ENCODE measurements at places on chromosomes 11 and 22.
A peak's percentile ranks its signal among the peaks of the same experiment; 100 is the strongest.

GRCh38 chr11:24289301-24289700 is 207.6 kb upstream of the LUZP2 start:
- no peak for DNase-seq

- DNase-seq: no peak
Measured at GRCh38 chr11:30652801-30653200, 66.6 kb upstream of the MPPED2 start.

GRCh38 chr11:132208477-132209055 is 838.2 kb downstream of the NTM start:
- no peak for DNase-seq

DNA sequence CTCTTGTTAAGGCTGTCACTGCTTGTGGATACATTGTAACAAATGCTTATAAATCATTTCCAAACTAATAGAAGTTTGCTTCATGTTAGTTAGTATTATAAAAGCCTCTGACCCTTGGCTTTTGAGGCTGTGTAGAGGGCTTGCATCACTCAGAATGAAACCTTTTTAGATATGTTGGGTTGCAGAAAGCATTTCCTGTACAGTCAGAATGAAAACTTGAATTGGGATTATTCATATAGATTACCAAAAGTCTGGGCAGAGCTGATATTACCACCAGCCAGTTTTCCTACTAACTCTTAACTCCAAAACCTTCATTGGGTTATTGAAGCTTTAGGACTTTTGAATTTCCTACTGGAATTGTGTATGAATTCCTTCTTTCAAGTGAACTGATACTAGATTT is 12.0 kb downstream of the KMT2A start:
- DNase-seq: no peak

GRCh38 chr11:113475160-113475761 is at the start of gene DRD2:
TSS of gene DRD2 (minus strand) at chr11:113475398. CDS start at chr11:113424651, 50,747 bp downstream.
- DNase-seq: no peak

DNA sequence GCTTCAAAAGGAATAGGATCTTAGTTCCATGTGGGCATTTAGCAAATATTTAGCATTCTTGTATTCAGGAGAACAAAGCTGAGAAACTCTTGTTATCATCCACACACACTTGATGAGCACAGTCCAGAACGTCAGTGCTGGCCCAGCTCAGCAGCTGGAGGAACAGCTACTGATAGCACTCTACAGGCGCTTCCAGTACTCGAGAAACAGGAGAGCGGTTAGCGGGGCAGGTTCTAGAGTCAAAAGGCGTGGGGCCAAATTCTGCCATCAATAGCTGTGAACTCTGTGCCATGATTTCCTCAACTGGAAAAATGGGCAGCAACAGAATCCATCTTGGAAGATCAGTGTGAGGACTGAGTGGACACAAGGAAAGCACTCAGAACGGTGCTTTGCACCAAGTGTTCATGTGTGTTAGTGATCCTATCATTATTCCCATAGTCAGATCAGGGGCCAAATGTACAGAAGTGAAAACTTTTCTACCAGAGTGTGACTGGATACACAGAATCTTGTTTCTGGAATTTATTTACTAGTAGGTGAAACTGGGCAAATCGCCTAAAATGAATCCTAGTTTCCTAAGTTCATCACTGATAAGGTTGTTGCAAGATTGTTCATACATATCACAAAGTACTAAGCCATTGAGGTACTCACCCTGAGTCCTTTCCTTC is 3.2 kb downstream of the JOSD1 start:
- DNase-seq: no peak

DNA sequence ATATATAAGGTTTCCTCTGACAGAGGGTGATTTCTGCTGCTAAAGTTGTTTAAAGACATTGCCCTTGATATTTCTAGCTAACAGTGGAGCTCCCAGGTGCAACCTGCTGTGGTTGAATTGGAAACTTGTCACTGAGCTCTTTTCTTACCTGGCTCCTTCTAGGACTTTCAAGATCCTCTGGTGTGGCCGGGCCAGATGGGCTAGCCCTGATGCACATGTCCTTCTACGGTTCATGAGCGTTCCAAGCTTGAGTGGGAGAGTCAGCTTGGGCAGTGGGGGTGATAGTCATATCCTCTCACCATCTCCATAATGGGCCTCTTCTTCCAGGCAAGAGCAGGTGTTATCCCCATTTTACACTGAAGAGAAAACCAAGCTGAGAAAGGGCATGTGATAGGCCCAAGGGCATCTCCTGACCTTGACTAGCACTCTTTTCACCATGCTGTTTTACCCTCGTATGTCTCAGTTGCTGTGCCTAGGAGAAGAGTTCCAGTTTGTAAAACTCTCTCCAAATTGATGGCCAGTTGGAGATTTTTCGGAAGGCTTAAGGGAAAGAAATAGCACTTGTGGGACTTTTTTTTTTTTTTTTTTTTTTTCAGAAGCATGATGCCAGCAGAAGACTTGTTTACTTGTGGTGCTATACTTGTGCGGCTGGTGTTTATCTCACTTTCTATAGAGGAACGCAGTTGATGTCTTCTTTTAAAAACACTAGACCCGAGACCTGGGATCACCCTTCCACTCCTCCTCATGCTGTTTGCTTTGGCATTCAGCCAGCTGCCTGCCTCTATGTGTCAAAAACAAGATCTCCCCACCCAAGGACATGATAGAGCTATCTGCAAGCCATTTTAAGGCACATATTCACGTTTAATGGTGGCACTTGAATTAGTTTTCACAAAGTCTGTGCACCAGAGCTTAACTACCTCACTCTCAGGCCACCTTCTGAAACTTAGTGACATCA is 32.6 kb downstream of the TEAD1 start:
- no peak for DNase-seq

GRCh38 chr22:34161431-34162123 is 241.3 kb upstream of the LARGE1 start:
- no peak for DNase-seq

GRCh38 chr11:11786771-11787170 is 55.0 kb upstream of the USP47 start:
- DNase-seq: no peak

DNA sequence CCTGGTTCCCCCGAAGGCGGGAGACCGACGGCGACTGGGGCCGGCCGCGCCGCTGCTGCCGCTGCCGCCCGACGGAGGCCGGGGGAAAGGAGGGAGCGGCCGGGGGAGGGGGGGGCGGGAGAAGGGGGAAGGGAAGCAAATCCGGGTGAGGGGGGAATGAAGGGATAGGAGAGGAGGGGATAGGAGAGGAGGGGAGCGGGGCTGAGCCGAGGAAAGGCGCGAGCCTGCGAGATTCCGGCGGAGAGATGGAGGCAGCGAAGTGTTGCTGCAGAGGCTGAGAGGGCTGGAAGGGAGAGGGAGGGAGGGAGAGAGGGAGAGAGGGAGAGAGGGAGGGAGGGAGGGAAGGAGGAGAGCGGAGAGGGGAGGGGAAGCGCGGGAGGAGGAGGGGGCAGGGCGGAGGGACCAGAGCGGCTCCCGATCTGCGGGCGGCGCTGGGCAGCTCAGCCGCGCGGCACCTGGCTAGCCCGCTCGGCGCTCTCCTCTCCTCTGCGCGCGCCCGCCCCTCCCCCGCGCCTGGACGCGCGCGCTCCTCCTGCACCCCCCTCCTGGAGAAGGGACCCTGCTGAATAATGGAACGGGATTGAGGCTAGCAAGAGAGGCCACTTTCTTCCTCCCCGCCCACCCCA is 52.3 kb downstream of the SLC22A12 start:
- no peak for DNase-seq

DNA sequence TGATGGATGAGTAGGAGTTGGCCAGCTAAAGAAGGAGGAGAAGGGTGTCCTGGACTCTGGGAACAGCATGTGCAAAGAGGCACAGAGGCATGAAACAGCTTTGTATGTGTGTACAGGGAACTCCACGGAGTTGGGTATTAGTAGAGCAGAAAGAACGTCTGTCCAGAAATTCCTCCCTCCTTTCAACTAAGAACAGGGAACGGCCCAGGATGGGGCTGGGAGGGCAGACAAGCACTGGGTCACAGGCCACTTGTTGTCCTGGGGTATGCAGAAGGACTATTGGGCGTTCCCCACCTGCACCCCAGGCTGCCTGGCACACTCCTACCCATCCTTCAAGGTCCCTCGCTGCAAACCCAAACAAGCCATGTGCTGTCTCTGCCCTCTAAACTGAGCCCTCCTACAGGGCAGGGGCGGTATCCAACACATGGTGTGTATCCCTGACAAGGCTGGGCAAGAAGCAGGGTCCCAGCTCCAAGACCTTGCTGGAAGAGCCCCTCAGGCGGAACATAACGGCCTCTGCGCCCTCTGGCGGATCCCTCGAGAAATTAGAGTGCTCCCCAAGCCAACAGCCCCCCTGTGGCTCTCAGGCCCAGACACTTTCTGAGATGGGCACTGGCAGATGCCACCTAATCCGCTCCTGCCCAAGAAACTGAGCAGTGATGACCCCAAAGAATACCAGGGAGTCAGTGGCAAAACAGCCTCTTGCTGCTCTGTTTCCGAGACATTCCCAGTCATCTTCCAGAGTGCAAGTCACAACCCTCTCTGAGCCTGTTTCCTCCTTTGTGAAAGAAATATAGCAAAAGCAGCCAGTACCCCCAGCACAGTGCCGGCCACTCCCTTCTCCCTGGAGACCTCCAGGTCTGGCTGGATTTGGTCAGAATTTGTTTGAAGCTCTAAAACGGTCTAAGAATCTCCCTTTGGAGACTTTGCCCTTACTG is 1.6 kb upstream of the ELFN2 start:
- DNase-seq: peak; percentile 21

GRCh38 chr22:38088629-38089473 is 4.9 kb upstream of the SLC16A8 start:
- DNase-seq: no peak

- no peak for DNase-seq
Measured at GRCh38 chr11:74037309-74037708, 28.4 kb upstream of the UCP3 start.

GRCh38 chr11:73962101-73962705 is 11.4 kb downstream of the DNAJB13 start:
- DNase-seq: no peak

GRCh38 chr11:112617977-112618826 is 343.0 kb upstream of the NCAM1 start:
- no peak for DNase-seq

GRCh38 chr22:21876486-21877176 is 9.2 kb upstream of the MAPK1 start:
- no peak for DNase-seq

- DNase-seq: no peak
Measured at GRCh38 chr11:23797624-23798419, 699.0 kb upstream of the LUZP2 start.

- no peak for DNase-seq
Measured at GRCh38 chr22:23524226-23524625, 55.9 kb downstream of the IGLL1 start.

DNA sequence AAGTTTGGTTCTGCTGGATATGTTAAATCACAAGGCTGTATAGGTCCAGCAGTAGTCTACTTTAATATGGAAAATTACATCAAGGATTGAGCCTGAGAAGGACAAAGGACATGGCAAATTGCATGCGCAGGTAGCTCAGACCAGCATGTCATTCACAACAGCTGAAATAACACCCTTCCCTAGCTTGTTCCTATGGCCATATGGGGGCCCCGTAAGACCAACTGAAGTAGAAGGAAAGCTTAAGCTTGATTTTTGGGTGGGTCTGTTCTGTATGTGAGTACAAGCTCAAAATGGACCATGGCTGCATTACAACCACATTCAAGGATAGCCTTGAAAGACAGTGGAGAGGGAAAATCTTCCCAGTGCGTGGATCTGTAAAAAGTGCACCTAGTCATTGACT is 20.6 kb upstream of the PDE3B start:
- DNase-seq: no peak
